ENCODE measurements at places on chromosomes 1 and 21.

GRCh38 chr1:179048339-179049124, 22.8 kb downstream of the FAM20B start:
- peaks cover 7% of the 10 kb centered on the region for H3K36me3 ChIP-seq
- H3K4me3 ChIP-seq, result no peak overlapping the region
- H3K27me3 ChIP-seq, result no peaks in the 10 kb centered on the region
- peaks cover 5% of the 10 kb centered on the region for H3K4me1 ChIP-seq
- no peak overlapping the region for H3K27ac ChIP-seq

DNA sequence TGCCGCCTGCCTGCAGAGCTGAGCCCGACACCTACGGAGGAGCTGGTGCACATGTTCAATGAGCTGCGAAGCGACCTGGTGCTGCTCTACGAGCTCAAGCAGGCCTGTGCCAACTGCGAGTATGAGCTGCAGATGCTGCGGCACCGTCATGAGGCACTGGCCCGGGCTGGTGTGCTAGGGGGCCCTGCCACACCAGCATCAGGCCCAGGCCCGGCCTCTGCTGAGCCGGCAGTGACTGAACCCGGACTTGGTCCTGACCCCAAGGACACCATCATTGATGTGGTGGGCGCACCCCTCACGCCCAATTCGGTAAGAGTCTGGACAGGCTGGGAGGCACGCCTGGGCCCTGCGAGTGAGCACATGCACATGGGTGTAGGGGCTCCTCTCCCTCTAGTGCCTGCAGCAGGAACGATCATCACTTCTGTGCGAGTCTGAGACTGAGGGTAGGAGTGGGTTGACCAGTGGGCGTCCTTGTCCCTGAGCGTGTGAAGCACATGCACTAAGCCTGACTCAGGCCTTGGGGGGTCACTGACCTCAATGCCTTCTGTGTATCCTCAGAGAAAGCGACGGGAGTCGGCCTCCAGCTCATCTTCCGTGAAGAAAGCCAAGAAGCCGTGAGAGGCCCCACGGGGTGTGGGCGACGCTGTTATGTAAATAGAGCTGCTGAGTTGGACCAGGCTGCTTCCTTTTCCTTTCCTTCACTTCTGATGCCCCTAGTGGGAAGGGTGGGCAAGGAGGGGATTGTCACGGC, 6.9 kb downstream of the DMAP1 start:
- H3K36me3 ChIP-seq, result peaks cover 55% of the 10 kb centered on the region
- DNase-seq, result no peak
- H3K4me3 ChIP-seq, result no peak overlapping the region
- no peaks in the 10 kb centered on the region for H3K4me1 ChIP-seq
- no peak overlapping the region for H3K27ac ChIP-seq

DNA sequence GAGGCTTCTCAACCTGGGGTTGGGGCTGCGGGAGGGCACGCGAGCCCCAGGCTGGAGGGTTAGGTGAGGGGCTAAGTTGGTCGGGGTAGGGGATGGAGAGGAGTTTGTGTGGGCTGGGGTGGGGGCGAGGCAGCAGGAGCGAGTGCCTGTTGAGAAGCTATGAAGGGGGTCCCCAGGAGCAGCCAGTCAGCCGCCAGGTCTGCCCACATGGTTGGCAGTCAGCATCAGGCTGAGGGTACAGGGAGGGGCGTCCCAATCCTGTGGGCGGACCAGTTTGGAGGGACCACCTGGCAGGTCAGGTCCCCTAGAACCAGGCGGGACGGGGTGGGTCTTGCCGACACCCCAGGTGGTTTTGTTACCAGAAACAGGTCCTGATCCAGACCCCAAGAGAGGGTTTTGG, 400 bp upstream of the TRIM17 start:
- no peak overlapping the region for H3K4me3 ChIP-seq
- peaks cover 19% of the 10 kb centered on the region for H3K27me3 ChIP-seq
- no peak for DNase-seq
- H3K27ac ChIP-seq, result no peak overlapping the region
- H3K36me3 ChIP-seq, result no peaks in the 10 kb centered on the region
- H3K4me1 ChIP-seq, result peaks cover 6% of the 10 kb centered on the region

- no peaks in the 10 kb centered on the region for H3K27me3 ChIP-seq
- no peaks in the 10 kb centered on the region for H3K36me3 ChIP-seq
- H3K4me3 ChIP-seq, result no peak overlapping the region
- DNase-seq, result no peak
- H3K27ac ChIP-seq, result no peak overlapping the region
These were observed 13.9 kb upstream of the GRIK1 start for GRCh38 chr21:29953690-29954089.

- no peak overlapping the region for H3K4me3 ChIP-seq
- no peaks in the 10 kb centered on the region for H3K36me3 ChIP-seq
- no peak for DNase-seq
- H3K27me3 ChIP-seq, result no peaks in the 10 kb centered on the region
These were observed 26.4 kb downstream of the TEX35 start for GRCh38 chr1:178539291-178539690.

DNA sequence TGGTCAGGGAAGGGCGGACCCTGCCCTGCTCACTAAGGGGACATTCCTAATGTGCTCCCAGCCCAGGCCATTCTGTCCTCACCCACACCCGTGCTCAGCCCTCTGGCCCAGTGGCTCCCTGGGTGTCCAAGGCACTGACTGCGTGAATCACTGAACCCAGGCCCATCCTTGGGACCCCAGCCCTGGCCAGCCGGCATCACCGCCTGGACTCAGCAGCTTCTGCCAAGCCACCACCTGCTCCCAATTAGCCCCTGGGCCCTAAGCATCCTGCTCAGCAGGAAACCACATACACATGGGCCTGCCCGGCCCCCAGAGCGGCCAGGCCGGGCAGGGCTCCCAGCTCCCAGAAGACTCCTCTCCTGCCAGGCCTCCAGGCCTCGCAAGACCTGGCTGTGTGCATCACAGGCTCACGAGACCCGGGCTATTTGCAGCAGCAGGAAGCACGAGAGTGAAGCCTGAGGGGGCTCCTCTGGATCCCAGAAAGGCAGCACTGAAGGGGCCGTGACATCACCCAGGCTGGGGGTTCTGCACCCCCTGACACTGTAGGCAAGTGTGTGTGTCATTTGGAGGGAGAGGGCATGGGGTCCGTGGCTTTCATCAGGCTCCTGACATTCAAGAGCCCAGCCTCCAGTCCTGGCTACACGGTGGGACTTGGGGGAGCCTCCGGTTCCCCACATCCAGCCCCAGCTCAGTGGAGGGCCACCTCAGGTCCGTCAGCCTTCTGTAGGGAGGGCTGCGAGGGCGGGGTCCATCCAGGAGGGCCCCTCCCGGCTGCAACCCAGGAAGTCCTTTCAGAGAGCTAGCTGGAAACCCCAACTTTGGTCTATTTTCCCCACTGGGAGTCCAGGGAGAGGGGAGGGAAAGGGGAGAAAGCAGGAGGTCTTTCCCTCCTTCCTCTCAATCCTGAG, 1.6 kb downstream of the MFAP2 start:
- peak; percentile 71 for DNase-seq
- peaks cover 20% of the 10 kb centered on the region for H3K4me1 ChIP-seq
- peak overlapping the region; percentile 88 for H3K4me3 ChIP-seq
- H3K27me3 ChIP-seq, result no peaks in the 10 kb centered on the region
- peak overlapping the region; percentile 95 for H3K27ac ChIP-seq
